Globus pallidus (tissue), 1 donor: ENCODE measurements at places on chromosomes 7 and 10.

GRCh38 chr10:127215866-127216265 lies 19.5 kb upstream of the INSYN2A start:
- DNase-seq = no peak

GRCh38 chr10:117112220-117112619 lies 25.9 kb downstream of the VAX1 start:
- no peak for DNase-seq

GRCh38 chr7:90383861-90384260 lies 19.4 kb upstream of the CLDN12 start:
- no peak for DNase-seq

DNA sequence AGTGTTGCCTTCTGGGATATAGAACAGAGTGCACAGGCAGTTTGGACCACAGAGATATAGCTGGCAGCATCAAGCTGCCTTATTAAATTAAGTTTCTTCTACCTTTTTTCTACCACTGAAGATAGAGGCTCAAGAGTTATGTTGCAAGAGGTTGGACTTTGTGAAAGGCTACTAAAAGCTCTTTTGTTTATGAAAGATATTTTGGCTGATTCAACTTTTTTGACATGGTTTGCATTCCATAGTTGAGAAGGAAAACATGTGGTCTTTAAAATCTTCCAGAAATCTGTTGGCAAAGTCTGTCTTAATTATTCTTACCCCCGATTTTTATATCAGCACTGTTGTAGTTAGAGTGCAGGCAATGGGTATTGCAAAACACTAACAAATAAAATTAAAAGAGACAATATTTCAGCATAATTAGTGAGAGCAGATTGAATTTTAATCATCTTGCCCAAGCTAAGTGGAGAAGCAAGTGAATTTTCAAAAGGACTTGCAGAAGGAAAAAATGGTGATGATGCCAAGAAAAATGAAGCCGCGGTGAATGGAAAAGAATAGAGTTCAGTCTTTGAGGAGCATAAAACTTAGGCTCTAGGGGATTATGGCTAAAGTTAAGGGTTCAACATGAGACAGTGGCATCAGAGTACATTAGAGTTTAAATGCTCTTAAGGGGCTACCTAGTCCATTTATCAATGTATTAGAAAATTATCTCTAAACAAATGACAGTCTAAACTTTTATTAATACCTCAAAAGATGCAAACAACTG lies 450.9 kb upstream of the CNTNAP2 start:
- DNase-seq = no peak

DNA sequence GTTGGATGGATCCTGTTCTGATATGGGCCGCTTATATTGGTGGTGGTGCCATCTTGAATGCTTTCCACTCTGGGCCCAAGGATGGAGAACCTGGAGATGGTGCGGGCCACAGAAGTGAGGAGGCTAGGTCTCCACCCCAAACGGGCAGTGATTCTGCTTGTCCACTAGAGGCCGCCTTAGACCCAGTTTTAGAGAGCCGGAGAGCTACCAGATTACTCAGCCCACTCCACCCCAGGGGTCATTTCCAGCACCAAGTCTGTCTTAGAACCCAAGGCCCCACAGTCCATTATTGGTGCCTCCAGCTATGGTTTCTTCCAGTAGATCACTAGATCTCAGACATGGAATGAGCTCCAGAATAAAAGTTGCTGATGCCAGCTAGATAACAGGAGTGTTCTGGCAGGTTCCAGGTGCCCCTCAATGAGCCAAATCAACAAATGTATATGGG lies 11.8 kb upstream of the CAMK2G start:
- DNase-seq = peak; percentile 66

DNA sequence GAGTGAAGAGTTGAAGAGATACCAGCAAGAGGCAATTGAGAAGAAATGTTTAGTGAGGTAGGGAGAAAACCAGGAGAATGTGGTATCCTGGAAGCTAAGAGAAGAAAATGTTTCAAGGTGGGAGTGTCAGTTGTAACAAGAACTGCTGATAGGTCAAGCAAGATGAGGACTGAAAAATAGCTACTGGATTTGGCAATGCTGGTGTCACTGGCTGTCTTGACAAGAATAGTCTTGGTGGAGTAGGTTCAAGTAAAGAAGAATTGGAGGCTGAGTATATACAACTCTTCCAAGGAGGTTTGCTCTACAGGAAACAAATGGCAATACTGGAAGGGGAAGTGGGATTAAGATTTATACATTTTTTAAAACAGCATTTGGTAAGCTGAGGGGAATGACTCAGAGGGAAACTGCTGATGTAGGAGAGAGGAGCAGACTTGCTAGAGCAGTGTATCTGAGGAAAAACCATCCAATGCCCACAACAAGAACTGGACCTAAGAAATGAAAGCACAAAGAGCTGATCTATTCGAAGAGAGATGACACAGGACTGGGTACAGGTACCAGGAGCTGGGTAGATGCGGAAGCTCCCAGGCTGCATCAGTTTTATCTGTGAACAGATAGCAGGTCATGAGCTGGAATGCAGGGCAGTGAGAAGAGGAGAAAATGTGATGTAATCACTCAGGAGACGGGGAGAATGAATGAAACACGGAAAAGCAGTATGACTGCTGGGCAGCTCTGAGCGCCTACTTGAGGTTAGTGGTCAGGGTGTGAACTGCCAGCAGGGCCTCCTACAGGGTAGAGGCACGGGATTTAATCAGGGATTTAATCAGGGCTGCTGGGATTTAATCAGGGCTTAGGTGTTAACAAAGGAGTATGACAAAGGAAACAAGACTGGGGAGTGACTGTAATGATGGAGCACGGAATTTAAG lies 34.5 kb downstream of the FAM25A start:
- peak; percentile 35 for DNase-seq

DNA sequence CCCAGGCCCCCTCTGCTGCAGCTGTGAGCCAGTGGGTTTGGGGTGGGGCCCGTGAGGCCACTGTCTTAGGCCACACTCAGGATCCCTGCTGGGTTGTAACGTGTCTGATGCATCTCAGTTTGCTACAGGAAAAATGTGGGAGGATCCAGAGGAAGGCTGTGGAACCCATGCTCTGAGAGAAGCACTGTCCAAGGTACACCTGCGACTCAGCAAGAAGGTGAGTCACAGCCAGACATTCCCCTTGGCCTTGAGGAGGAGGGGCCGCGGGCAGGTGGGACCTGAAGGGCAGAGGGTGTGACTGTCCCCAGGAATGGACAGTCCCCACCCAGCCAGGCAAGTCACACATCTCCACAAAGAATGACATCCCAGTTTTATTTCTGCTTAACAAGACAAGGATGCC lies 27.8 kb upstream of the C10orf120 start:
- DNase-seq = no peak

DNA sequence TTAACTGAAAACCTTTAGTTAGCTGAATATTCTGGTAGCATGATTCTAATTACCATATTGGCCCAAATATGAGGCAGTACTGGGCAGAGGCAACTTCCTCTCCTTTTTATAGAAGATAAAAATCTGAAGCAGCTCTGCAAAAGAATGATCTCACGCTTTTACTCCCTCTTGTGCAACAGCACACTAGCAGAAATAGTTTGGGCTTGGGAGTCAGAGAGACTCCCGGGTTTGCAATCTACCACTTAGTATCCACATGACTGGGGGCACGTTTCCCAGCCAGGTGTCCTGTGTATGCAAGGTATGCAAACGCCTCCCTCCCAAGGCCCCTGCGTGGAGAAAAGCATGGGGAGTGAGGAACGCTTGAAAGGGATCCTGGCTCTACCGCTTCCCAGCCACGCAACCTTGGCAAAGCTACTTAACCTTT lies 47.2 kb upstream of the RHEB start:
- DNase-seq = no peak

- no peak for DNase-seq
Observed at GRCh38 chr7:64916-65341, 127.4 kb upstream of the FAM20C start.

DNA sequence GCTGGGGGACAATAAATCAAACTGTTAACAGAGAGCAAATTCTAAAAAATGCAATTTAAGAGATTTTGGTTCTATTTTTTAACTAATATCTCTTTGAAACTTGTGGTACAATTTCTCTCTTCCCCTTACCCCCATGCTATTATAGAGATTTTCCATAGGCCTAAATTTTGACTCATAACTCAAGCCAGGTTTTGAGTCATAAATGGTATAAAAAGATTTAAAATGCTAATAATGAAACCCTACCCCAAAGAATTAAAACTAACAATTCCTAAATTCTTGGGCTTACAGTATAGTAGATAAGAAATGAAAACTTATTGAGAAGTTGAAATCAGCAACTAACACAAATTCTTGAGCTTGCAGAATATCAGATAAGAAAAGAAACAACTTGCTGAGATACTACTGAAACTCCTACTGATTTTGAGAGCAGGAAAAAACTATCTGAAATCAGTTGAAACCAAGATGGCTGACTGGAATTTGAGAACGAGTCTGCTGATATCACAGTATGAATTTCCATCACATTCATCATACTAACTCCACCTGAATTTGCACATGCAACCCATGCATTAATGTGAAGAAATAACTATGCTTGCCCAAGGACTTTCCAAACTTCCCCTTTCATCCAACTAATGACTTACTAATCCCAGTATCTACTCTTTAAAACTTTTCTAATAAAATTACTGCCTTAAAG lies 36.3 kb downstream of the POT1 start:
- DNase-seq = no peak

DNA sequence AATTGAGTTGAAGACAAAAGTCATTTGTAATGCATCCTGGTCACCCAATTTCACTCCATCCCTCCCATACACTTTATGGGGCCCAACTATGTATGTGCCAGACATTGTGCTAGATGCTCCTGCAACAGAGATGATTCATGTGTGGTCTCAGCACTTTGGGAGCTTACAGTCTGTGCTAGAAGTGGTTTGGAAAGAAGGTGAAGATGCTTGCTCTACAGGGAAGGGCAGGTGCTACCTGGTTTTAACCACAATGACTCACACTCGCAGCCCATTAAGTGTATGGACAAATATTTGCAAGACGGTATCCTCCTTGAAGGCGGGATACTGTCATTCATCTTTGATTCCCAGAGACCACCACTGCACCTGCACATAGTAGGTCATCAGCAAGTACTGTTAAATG lies 257.6 kb downstream of the OTUD1 start:
- no peak for DNase-seq

GRCh38 chr10:3623746-3624145 lies 161.3 kb downstream of the KLF6 start:
- DNase-seq = no peak

DNA sequence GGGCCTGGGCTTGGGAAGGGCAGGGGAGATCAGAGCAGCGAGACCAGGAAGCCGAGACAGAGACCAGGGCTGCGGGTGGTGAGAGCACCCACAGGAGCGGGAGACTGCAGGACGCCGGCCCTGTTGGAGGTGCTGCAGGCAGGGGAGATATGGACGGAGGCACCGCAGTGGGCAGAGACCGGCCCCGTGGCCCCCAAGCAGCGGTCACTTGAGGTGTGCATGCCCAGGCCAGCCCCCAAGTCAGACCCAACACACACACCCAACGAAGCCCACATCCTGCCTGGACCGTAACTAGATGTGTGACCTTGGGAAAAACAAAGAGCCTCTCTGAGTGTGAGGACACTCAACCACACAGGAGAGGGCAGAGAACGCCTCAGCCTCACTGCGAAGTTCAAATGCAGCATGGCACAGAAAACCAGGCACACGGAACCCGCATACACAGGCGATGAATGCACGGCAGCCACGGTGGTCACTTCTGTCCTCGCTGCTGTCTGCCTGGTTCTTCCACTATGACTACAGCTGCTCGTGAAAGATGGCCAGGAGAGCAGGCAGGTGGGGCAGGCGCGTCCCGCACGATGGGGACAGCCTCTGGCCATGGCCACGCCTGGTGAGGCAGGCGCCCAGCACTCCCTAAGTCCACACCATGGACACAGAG lies 214.7 kb downstream of the MAD1L1 start:
- no peak for DNase-seq

DNA sequence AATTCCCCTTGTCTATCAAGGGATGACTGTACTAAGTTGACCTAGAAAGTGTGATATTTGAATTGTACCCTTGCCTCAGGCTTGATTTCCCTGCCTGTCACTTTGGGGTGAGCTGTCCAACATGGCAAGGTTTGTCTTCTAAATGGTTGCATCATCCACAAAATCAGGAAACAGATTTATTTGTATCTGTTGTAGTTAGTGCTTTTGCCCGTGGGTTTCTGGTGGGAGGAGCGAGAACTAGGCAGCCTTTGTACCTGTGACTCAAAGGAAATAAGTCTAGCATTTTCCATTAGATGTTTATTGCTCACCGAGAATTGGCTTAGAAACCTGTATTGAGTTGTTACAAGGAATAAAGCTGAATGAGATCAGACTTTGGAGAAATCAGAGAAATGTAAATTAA lies 650.8 kb downstream of the LRMDA start:
- no peak for DNase-seq

- no peak for DNase-seq
Observed at GRCh38 chr10:70698211-70698610, 25.9 kb downstream of the ADAMTS14 start.

DNA sequence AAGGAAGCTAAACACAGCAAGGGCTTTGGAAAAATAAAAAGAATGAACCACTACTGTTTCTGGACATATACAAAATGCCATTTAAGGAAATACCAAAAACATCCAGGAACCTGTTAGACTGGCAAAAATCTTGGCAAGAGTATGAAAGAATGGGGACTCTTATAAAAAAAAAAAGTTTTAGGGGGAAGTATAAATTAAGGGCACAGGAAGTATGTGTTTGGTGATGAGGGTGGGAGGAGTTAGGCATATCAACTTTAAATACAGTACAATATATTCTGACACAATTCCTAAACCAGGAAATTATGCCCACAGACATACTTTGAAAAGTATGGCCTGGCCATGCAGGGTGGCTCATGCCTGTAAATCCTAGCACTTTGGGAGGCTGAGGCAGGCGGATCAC lies 74.2 kb downstream of the WAPL start:
- DNase-seq = no peak

DNA sequence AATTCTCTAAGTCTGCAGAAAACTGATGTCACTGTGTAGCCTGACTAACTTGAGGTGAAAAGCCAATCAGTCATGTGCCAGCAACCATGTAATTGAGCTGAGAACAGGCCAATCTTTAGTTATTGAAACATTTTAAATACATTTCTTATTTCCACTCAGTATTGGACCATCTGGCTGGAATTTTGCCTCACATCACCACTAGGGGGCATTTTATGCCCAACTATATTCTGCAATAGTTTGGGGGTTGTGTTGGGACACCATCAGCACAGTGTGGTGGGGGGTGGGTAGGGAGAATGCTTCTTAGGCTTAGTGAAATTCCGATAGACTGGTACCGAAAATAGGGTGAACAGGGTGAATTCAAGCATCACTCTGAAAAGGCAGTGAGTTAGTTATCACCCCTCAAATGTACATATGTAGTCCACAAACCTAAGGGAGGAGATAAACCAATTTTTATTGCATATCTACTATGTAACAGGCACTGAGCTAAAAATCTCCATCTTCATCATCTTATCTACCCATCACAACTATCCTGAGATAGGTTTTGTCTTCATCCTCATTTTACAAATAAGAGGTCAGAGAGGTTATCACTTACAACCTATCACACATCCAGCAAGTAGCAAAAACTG lies 17.8 kb downstream of the NPSR1 start:
- DNase-seq = peak; percentile 14

- DNase-seq = no peak
Observed at GRCh38 chr7:28230261-28230660, 49.7 kb upstream of the JAZF1 start.

- DNase-seq = no peak
Observed at GRCh38 chr7:142784096-142784495, 13.3 kb downstream of the PRSS2 start.
